ENCODE measurements at places on chromosomes 2 and 18.
A peak's percentile ranks its signal among the peaks of the same experiment; 100 is the strongest.

GRCh38 chr18:8807488-8807805 lies 102.1 kb downstream of the MTCL1 start:
- DNase-seq, result no peak

DNA sequence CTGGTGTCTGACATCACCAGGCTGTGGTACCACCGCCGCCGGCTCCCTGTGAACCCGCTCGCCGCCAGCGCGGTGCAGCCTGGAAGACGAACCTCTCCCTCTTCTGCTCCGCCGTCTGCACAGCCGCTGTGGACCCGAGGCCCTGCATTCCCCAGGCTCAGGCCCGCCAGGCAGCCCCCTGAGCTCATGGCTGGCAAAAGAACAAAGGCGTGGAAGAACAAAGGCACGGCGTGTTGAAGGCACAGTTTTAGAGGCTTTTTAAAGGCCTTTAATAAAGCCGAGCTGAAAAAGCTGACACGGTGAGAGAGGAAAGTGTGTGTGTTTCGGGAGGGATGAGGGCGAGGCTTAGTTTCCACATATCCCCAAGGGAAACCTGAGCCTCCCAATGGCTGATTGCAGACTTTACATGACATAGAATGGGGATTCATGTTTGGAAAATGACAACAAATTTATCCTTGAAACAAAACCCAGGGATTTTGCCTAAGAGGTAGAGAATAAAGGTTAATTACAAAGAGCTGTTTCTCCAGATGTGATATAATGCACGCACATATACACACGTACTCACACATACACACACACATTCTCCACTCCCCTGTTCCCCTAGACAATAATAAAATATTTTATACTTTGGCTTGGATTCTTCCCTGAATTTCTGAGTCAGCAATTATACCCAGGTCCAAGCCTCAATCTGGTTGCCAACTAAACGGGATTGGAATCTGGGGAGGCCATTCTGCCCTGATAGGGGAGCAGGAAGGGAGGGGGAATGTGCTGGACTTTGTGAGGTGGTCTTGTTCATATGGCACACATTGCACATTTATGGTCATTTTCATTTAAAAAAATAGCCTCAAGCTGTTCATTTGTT lies 39.7 kb downstream of the RFX8 start:
- no peak for DNase-seq

- no peak for DNase-seq
Measured at GRCh38 chr18:58161659-58162058, 117.6 kb downstream of the NEDD4L start.

DNA sequence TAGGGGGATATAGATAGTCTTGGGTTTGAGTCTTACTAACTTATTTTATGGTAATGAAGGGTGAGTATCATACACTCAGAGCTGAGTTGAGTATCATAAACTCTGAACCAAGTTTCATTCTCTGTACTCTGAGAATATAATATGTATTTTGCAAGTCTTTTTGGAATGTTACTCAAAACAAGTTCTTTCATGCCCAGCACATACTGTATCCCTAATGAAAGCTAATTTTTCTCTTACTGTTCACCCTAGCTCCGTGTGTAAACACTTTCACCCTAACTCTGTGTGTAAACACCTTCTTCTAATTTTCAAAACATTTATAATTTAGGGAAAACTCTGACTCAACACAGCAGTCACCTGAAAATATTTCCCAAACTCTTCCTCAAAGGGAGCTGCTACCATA lies 29.7 kb upstream of the CHST9 start:
- DNase-seq, result no peak

DNA sequence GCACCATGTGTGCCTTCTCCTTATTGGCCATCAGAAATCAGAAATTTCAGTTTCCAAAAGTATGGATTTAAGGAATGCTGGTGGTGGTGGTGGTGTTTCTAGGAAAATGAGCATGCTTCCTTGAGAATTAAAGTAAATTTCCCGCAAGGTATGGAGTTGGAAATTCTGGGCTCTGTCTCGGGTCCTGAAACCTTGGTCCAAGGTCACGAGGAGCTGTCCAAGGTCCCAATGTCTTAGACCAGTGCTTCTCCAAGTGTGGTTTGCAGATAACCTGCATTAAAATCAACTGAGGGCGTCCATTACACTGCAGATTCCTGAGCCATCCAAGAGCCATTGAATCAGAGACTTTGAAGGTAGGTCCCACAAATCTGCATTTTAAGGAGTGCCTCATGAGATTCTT lies 210.9 kb upstream of the PKDCC start:
- DNase-seq, result peak; percentile 46

DNA sequence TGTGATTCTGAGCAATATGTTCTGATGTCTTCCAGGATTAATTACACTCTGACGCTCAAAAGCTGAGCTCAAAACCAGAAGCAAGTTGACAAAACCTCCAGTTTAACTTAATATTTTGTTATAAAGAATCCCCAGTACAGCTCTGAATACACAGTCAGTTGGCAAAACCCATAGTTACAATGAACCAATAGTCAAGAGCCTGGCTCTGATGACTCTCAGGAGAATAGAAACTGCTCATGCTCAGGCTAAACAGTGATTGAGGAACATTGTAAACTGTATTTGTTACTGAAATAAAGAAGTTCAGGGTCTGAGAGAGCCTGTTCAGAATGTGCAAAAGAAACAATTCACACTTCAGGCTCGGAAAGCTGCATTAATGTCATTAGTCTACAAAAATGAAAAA lies 1565.9 kb downstream of the SUCLG1 start:
- no peak for DNase-seq

DNA sequence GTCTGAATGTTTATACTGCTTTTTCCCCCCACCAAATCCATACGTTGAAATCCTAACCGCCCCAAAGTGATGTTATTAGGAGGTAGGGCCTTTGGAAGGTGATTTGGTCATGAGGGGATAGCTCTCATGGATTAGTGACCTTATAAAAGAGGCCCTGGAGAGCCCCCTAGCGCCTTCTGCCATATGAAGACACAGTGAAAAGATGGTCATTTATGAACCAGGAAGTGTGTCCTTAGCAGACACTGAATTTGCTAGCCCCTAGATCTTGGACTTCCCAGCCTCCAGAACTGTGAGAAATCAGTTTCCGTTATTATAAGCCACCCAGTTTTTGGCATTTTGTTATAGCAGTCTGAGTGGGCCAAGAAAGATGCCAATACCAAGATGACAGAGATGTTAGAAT lies 7.2 kb upstream of the TSN start:
- no peak for DNase-seq

DNA sequence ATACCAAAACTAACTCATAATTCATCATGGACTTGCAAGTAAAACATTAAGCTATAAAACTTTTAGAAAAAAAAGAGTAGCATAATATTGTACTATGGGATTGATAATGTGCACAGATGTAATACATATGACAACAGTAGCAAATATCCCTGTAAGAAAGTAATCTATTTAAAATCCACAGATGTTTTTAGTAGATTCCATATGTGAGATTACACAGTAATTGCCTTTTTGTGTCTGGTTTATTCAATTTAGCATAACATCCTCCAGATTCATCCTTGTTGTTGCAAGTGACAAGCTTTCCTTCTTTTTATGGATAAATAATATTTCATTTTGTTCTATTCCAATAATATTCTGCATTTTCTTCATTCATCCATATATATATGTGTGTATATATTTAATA lies 278.2 kb upstream of the LRRTM4 start:
- DNase-seq, result no peak

DNA sequence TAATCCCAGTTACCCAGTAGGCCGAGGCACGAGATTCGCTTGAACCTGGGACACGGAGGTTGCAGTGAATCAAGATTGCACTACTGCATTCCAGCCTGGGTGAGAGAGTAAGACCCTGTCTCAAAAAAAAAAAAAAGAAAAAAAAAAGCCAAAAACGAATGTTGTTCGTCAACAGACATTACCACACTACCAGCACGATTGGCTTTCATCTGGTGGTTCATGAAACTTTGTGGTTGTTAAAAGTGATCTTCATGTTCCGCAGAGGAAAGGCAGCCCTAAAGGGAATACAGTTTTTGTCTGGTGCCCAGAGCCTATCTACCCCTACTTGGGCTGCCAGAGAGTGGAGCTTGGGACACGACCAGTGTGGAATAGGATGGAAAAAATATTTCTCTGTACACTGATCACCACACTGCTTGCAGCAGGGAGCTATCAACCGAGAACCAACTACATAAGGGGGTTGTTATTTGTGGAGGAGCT lies 13.6 kb upstream of the CXCR4 start:
- no peak for DNase-seq

- DNase-seq, result no peak
Measured at GRCh38 chr2:106140913-106141312, 53.2 kb downstream of the UXS1 start.

DNA sequence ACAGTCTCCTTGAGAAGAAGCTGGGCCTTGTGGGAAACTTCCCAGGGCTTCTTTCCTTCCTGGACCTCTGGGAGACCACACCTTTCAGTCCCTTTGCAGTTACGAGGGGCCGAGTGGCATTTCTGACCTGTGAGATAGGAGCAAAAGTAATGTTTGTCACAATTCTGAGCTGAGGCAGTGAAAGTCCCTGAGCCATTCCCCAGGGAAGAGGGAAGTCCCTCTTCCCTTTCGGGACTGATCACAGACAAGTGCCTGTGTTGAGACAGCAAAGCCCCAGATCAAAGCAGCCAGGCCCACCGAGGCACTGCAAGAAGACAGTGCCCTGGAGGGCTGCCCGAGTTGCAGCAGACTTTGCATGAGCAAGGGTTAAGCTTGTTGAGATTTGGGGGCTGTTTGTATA lies 41.9 kb downstream of the RHOB start:
- DNase-seq, result no peak

- DNase-seq, result peak; percentile 46
Measured at GRCh38 chr2:74864728-74865722, 31.1 kb downstream of the HK2 start.

DNA sequence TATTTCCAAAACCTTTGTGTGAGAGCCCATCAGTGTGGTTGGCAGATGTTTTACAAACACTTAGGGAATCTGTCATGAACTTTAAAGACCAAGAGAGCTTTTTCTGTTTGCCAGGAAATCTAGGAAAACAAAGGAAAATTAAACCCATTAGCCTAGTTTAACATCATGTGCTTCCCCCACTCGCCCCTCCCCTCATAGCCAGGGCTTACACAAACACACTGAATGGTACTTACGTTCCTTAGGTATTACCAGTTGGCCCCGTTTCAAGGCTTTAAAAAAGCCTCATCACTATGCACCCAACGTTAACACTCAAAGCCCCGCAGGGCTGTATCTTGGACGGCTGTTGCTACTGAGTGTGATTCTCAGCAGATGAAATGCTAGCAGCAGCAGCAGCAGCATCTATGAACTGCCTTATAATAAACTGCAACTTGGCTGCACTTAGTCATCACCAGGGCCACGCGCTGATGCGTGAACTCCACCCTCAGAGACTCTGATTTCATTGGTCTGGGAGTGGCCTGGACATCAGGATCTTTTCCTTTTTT lies 20.1 kb upstream of the TTC39C start:
- peak; percentile 69 for DNase-seq

GRCh38 chr2:119455066-119455718 lies 23.5 kb downstream of the TMEM37 start:
- no peak for DNase-seq

GRCh38 chr2:33535421-33535820 lies 59.0 kb downstream of the RASGRP3 start:
- DNase-seq, result no peak

DNA sequence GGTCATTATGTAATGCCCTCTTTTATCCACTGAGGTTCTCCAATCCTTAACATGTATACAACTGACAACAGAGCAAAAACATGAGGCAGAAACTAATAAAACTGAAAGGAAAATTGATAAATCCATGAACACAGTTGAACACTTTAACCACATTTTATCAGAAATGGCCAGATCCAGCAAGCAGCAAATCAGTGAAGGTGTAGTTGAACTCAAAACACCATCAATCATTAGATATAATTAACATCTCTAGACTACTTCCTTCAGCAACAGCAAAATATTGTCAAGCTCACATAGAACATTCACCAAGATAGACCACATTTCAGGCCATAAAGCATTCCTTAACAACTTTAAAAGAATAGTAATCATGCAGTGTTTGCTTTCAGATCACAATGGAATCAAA lies 72.9 kb downstream of the HS6ST1 start:
- DNase-seq, result no peak

GRCh38 chr2:138490673-138491494 lies 10.7 kb upstream of the SPOPL start:
- DNase-seq, result no peak

DNA sequence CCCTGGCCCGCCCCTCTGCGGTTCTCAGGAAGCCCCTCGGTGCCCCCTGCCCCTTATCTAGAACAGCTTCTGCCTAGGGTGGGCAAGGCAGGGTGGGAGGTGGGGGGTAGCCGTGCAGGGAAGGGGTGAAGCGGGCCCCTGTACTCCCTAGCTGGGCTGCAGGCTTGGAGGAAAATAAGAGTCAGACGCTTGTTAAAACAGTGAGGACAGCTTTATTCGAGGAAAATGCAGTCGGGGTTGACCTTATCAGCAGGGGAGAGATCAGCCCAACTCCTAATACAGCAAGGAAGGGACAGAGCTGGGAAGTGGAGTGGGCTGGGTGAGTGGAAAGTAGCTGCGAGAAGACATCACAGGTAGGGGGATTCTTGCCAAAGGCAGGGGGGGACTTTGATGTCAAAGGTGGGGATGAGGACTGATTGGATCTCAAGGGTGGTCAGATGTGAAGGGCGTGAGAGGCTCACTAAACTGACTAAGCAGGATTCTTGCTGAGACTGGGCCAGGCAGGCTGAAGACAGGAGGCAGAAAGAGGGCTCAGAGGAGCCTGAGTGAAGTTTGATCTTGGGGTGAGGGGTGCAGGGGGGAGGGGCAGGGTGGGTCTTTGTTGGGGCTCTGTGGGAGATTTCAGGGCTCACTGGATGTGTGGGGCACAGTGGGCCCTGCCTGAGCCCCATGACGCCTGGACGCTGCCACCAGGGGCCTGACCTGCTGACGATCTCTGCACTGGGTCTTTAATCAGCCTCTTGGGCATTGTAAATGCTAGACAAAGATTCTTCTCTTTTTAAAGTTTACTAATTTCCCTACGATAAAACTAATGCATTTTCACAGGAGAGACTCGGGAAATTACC lies 29.9 kb downstream of the HPCAL1 start:
- no peak for DNase-seq

DNA sequence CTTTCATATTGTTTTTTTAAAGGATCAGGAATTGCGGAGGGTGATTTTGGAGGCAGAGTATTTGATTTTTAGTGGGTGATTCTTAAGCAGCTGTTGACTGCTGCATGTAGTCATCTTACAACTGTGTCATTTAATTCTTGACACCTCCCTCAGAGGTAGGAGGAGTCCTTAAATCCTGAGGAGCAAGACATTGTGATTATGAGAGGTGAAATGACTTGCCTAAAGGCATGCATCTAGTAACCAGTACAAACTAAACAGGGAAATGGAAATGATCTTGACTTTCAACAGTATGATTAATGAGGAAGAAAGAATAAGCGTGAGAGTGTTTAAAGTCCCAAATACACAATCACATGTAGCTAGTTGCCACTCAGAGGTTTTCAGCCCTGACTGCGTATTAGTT lies 440.7 kb downstream of the THSD7B start:
- DNase-seq, result no peak

DNA sequence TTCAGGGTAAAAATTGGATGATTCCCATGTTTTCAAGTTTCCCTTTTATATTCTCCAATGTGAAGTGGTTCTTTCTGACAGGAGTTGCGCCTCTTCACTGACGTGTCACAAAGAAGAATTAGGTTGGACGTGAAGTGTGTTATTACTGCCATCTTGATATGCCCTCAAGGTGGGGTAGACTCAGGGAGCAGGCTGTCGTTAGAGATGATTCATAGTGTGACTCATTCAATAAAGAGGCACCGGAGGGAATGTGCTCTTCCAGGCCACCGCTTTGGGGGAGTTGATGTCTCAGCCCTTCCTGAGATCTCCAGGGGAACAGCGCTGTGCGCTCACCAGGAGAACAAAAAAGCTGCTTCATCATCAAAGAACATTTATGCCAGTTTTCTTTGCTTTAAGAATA lies 3.6 kb upstream of the DGKD start:
- DNase-seq, result peak; percentile 90

All from AG08396 (cell line).